Stimulated activated CD8-positive, alpha-beta memory T cell treated with anti-CD3 and anti-CD28 coated beads, Interleukin-4, amount 100 ng/mL, for 4 hours (primary cell): ENCODE measurements at places on chromosomes 1 and 21.

GRCh38 chr1:241440904-241441303 is 78.7 kb downstream of the FH start:
- DNase-seq: no peak

- DNase-seq: no peak
Measured at GRCh38 chr21:39467746-39468145, 16.0 kb downstream of the SH3BGR start.

- no peak for DNase-seq
Measured at GRCh38 chr1:71498542-71498941, 417.7 kb upstream of the ZRANB2 start.

GRCh38 chr1:36689992-36690391 is 207.3 kb upstream of the CSF3R start:
- no peak for DNase-seq

DNA sequence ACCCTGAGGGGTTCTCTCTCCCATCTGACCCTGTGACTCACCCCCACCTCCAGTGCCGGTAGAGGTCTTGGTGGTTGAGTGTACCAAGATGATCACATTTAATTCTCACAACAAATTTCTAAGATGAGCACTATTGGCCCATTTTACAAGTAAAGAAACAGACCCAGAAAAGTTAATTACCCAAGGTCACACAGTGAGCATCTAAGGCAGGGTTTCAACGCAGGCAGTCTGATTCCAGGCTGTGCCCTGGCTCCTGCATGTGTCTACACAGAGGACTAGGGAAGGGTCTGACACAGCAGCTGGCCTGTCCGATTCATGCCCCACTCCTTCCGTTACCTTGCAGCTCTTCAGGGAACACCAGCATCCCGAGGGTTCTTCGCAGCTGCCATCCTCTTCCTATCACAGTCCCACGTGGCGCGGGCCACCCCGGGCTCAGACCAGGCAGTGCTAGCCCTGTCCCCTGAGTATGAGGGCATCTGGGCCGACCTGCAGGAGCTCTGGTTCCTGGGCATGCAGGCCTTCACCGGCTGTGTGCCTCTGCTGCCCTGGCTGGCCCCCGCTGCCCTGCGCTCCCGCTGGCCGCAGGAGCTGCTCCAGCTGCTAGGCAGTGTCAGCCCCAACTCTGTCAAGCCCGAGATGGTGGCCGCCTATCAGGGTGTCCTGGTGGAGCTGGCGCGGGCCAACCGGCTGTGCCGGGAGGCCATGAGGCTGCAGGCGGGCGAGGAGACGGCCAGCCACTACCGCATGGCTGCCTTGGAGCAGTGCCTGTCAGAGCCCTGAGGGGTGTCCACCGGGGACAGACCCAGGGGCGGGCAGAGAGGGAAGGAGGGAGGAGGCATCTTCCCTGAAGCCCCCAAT is 7.5 kb downstream of the NCDN start:
- DNase-seq: no peak

- DNase-seq: no peak
Measured at GRCh38 chr1:221937155-221937953, 195.5 kb upstream of the DUSP10 start.

DNA sequence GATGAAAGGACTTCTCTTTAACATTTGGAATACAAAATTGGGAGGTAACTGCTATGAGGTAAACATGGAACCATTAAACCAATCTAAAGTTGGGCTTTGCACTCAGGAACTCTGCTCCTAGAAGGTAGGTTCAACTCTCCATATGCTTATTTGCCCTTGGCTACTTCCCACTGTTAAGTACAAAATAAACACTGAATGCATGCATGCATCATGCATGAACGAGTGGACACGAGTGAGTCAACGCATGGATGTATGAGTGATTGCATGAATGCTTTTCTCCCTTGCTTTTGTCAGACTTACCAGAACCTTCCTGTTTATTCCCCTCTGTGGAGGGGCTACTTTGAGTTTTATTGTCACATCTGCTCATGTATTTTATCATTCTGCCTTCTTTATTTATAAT is 42.4 kb upstream of the RUNX1 start:
- DNase-seq: no peak

GRCh38 chr1:3515774-3516480 is 61.5 kb downstream of the ARHGEF16 start:
- no peak for DNase-seq

GRCh38 chr1:243943671-243944428 is 93.8 kb upstream of the AKT3 start:
- DNase-seq: no peak

DNA sequence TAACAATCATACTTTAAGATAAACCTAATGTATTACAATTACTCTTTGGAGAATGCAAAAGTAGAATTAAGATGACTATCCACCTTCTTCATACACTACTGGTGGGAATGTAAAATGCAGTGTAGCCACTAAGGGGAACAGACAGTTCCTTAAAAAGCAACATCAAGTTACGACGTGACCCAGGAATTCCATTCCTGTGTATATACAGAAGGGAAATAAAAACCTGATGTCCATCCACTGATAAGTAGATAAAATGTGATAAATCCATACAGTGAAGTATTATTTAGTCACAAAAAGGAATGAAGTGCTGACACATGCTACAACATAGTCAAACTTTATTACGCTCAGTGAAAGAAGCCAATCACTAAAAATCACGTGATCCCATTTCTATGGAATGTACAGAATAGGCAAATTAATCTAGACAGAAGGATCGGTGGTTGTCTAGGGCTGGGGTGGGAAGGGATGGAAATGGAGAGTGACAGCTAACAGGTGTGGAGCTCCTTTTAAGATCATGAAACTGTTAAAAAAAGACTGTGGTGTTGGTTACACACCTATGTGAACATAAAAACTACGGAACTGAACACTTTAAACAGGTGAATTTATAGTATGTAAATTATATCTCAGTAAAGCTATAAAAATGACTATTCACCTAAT is 42.1 kb downstream of the NRIP1 start:
- DNase-seq: no peak

- DNase-seq: no peak
Measured at GRCh38 chr1:236009857-236010256, 55.0 kb downstream of the NID1 start.

DNA sequence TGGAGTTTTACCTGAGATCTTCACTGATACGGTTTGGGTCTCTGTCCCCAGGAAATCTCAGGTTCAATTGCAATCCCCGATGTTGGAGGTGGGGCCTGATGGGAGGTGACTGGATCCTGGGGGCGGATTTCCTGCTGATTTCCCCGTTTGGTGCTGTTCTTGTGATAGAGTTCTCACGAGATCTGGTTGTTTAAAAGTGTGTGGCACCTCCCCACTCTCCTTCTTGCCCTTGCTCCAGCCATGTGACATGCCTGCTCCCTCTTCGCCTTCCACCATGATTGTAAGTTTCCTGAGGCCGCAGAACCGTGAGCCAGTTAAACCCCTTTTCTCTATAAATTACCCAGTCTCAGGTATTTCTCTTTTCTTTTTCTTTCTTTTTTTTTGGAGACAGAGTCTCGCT is 126.4 kb upstream of the SLC45A1 start:
- no peak for DNase-seq

DNA sequence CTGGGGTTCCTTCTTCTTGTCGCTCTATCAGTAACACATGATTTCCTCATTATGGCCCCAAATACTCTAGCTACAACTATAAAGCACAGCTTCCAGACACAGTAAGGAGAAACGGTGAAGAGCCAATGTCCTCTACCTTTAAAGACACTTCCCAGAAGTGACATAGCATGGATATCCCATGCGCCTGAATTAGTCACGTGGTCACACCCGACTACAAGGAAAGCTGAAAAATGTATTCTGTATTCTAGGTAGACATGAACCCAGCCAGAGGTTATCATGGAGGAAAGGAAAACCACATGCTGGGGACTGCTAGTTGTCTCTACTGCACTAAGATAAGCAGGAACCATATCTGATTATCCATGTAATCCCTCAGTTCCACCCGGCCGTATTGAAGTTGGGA is 244.3 kb downstream of the LMX1A start:
- DNase-seq: no peak

- DNase-seq: no peak
Measured at GRCh38 chr21:34771512-34772028, 102.8 kb downstream of the CLIC6 start.

GRCh38 chr1:211613951-211614350 is 35.0 kb upstream of the SLC30A1 start:
- no peak for DNase-seq

DNA sequence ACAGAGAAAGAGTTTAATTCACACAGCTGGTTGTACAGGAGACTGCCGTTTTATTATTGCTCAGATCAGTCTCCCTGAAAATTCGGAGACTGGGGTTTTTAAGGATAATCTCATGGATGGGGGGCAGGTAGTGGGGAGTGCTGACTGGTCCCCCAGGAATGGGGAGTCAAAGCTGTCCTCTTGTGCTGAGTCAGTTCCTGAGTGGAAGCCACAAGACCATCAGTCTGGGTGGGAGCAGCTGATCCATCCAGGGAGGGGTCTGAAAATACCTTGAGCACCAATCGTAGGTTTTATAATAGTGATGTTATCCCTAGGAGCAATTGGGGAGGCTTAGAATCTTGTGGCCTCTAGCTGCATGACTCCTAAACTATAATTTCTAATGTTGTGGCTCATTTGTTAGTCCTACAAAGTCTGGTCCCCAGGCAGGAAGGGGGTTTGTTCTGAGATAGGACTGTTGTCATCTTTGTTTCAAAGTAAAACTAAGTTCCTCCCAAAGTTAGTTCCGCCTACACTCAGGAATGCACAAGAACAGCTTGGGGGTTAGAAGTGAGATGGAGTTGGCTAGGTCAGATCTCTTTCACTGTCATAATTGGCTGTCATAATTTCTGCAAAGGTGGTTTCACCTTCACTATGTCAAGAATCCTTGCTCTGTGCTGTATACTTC is 50.3 kb downstream of the TRAF5 start:
- DNase-seq: no peak

DNA sequence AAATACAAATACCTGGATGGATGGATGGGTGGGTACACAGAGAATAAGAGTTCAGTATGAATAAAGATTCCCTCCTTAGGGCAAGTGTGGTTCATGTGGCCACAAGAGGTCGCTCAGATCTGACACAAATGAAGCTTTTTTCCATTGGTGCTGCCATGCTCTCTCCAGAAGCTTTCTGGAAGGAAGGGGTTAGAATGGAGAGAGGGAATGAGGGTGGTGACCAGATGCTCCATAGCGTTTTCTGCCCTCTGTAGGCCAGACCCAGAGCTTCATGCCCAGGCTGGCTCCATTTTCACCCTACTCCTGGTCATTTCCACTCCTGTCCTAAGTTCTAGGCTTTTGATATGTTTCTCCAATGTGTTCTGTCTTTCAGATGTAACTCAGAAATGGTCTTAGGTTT is 3.3 kb upstream of the FCRL6 start:
- no peak for DNase-seq

DNA sequence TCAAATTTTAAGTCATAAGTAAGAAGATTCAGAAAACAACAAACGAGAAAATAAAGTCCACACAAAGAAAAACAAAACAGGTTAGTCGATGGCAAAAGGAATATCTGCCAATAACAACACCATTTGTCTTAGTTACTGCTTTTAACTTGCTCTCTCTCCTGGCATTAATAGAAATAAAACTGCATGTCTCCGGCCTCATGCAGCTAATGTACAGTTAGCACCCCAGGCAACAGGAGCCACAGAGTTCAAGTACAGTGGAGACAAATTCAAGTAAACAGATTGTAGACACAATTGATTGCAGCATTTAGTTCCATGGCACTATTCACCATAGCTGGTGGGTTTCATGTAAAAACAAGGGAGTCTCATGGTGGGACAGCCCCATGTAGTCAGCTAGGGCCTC is 33.5 kb downstream of the SUSD4 start:
- DNase-seq: no peak

DNA sequence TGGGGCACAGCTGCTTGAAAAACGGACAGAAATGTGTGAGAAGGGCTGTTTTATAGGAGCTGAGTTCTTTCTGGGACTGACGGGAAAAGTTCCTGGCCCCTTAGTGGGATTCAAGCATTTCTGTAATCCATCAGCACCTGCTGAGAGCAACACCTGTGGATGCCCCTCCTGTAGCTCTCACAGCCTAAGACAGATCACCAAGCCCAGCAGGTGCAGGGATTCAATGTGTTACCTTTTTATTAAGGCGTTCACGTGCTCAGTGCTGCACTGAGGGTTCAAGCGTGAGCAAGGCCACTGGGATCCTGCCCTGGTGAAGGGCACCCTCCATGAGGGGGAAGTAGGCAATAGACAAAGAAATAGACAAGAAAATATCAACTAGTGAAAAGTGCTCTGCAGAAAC is 14.9 kb downstream of the OLFML2B start:
- no peak for DNase-seq

DNA sequence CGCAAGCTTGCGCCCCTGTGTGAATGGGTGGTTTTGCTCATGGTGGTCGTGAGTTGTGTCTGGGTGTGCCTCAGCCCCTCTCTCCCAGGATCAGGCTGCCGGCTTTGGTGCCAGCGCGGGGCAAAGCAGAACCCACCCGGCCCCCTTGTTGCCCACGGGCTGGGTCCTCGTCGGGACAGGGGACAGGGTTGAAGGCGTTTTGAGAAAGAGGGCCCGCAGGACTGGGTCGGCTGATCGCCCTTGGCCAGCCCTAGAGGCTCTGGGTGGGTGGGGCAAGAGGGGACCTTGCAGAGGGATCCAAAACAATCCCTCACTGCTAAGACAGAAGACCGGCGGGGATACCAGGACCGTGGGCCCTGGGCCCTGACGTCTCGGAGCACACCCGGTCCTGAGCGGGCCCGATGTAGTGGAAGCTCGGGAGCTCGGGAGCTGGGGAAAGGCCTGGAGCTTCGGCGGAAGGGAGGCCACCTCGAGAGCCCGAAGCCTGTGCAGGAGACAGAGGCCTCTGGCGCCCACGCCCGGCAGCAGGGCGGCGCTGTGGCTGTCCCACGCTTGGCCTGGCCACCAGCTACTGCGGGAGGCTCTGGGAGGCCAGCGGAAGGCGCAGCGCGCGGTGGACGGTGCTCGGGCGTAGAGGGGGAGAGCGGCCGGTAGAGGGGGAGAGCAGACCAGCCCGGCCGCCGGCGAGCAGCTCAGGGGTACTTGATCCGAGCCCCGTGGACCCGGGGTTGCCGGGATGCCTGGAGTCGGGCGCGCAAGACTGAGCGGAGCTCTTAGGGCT is 2.8 kb upstream of the ZNF678 start:
- no peak for DNase-seq

DNA sequence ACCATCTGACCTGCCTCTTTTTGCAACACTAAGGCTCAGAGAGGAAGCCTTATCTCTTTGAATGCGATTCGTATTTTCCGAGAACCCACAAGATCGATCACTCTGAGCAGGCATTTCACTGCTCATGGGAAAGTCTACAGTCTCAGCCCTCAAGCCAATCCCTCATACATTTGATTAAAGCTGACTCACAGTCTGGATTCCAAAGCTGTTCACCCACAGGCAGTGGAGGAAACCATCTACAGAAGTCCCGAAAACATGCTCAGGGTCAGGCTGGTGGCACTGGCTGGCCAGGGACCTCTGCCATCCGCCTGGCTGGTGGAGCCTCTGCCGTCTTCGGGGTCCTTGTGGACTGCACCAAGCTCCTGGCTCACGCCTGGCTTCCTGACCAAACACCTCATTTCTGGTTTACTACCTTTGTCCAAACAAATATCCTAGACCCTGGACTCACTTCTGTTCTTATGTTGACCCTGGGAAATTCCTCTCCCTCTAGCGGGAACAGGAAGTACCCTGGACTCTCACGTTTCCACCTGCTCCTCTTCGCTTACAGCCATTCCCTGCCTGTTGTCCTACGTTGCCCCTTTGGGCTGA is 650.0 kb downstream of the SMYD3 start:
- no peak for DNase-seq
